Gastroesophageal sphincter (tissue), 4 donors: ENCODE measurements at places on chromosomes 2 and 18. TPM values are rescaled to one million over a fixed set of nuclear protein-coding genes. Genes with fewer than 3 reads are reported as not detected.
A peak's percentile ranks its signal among the peaks of the same experiment; 100 is the strongest.

DNA sequence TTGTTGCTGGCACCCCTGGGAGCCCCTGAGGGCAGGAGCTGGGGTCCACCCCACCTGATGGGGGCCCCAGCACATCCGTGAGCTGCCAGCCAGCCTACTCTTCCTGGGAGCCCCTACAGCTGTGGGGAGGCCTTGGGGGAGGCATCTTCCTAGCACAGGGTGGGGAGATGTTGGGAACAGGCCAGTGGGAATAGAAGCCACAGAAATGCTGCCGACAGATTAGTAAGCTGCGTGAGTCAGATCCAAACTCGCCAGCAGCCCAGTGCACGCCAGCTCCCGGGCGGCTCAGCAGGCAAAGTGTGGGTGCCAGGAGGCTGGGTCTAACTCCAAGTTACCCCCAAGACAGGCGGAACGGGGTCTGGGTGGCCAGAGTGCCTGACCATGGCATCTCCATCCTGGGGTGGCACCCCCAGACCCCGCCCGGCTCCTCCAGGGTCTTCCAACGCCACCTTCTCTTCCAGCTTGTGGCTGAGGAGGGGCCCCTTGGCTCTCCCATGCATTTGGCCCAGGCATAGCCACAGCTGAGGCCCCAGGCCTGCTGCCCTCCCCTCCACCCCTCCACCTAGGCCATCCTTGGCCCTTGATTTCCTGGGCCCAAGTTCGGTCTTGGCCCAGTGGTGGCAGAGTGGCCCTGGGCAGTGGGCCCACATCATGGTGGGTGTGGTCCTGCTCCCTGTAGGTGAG is 15.3 kb downstream of the CROCC2 start:
- ATAC-seq = peak; percentile 63

- ATAC-seq = no peak
These were observed 201.8 kb upstream of the HDAC4 start for GRCh38 chr2:239602290-239603282.

DNA sequence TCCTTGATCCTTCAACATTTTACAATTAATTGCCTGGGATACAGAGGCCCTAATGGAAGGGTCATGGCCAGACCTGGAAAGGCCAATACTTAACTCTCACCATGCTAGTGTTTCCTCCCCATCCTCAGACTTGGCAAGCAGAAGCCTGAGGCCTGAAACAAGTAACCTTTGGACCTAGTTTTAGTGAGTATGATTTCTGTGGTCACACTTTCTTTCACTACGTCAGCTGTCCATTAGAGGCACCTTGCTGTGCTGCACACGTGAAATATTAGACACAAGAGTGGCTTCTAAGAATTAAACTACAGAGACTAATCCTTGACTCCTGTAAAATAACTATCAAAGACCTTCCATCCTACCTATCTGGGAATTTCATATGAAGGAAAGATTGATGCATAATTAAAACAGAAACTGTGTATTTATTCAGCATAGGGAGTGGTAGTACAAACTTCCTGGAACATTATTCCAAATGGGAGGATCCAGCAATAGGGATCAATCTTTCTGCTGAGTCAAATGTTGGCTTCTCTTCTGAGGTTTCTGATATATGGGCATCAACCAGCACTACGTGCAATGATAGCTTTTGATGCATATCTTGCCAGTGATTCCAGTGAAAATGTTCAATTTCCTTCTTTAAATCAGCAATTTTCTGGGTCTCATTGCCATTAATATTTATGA is 249.7 kb downstream of the IKZF2 start:
- no peak for ATAC-seq

- no peak for ATAC-seq
These were observed 93.9 kb downstream of the CABYR start for GRCh38 chr18:24232800-24233199.

DNA sequence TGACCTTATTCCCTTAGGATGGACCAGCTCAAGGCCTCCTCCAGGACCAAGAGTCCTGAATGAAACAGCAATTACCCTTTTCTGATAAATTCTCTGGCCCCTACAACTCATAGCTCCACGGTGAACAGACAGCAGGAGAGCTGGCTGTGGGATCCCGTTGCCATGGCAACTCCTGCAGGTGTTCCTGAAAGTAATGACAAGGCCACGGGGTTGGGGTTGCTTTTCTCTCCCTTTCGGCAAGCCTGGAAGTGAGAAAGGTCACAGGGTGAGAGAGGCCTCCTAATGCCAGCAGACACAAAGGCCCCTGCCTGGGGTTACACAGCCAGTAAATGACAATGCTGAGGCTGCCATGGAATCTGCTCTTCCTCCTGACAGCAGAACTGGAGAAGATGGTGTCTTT is 403.0 kb downstream of the NBAS start:
- no peak for ATAC-seq

DNA sequence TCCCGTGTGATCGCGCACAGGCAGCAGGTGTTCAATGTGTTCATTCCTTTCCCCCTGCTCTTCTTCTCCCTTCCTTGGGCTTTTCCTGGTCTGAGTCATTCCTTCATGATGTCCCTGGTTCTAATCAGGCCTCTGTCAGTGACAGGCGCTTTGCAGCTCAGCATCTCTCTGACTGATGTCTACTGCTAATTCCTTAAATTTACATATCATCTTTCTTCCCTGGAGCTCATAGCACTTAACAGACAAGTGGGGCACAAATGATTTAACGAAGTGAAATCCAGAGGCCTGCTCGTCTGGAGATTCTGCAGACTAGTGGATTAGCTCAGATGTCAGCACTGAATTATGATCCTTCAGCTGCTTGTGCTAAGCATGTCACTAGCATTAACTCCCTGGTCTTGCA is 77.9 kb downstream of the NRP2 start:
- ATAC-seq = no peak

DNA sequence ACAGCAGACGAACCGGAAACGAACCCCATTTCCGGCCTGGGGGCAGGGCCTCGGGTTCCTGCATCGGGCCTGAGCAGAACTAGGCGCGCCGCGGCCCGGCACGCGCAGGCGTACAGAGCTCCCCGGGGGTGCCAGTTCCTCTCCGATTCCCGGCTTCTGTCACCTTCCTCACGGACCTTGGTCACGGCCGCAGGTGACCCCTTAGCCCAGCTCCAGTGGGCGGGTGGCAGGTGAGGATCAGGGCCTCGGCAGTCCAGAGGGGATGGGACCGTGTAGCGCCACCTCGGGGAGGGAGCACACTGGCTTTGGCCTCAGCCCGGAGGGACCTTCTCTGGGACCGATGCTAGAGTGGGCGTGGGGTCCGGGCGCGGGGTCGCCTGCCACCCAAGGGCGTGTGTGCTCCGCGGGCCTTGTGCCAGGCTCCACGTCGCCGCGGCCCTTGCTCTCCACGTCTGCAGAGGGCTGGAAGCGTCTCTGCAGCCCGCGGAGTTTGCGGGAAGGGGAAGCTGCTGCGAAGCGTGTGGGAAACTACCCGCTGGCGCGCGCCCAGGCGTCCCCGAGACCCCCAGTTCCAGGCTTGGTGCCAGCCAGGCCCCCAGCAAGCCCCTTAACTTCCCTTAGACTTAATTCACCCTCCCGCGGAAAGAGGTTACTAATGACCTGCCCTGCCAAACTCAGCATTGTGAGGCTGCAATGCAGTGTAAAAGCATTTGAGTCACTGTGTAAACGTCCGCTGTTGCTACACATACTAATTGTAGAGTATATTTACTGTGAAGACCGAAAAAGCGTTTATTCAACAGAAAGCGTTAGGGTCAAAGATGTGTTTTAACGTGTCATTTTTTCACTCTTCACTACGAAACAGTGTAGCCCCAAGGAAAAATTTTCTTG is at the start of gene TRAPPC12:
TSS of gene TRAPPC12 (plus strand) at position 48 of the 888 bp plus-strand sequence. CDS start 7,930 bp downstream, outside the sequence.
- ATAC-seq = peak; percentile 82

- ATAC-seq = no peak
These were observed 435.1 kb upstream of the HS6ST1 start for GRCh38 chr2:128753800-128754199.

The PDCL3 gene
- total RNA-seq = 20.5 TPM

The IL36RN gene
- 1.7 TPM for total RNA-seq

The REG3A gene
- not detected for total RNA-seq

The GAD1 gene
- not detected for total RNA-seq

The CKAP2L gene
- total RNA-seq = 1.8 TPM

The KCNF1 gene
- 29.1 TPM for total RNA-seq

The POTEJ gene
- not detected for total RNA-seq
